ENCODE measurements at places on chromosomes 13 and 19. TPM values are rescaled to one million over a fixed set of nuclear protein-coding genes. Genes with fewer than 3 reads are reported as not detected.

Gene ZNF562
- total RNA-seq, result 28.0 TPM

Gene KCNN1
- total RNA-seq, result under 0.01 TPM

Gene DHX34
- 15.6 TPM for total RNA-seq

Gene GRK1
- total RNA-seq, result not detected

Gene ZNF71
- 8.7 TPM for total RNA-seq

Gene ZNF790
- total RNA-seq, result 5.0 TPM

Gene CCL25
- not detected for total RNA-seq

Gene FLT3LG
- 2.5 TPM for total RNA-seq

Gene KCNC3
- total RNA-seq, result not detected

Gene ZNF568
- total RNA-seq, result 13.5 TPM

Gene ZNF726
- 2.9 TPM for total RNA-seq

Gene ZNF700
- 11.5 TPM for total RNA-seq

Gene DACT3
- total RNA-seq, result 6.2 TPM

Gene LGALS4
- total RNA-seq, result not detected

Gene SELENOV
- total RNA-seq, result not detected

Gene RUBCNL
- total RNA-seq, result 20.0 TPM

Gene FFAR1
- not detected for total RNA-seq

Gene CEACAM6
- total RNA-seq, result not detected

Gene CD70
- not detected for total RNA-seq

Gene ZNF850
- total RNA-seq, result 3.1 TPM

Gene MEIOSIN
- not detected for total RNA-seq

Gene FNDC3A
- 69.8 TPM for total RNA-seq

Gene CACNG6
- 0.11 TPM for total RNA-seq

Gene LYPD3
- total RNA-seq, result 0.11 TPM

Gene KANK3
- 0.33 TPM for total RNA-seq

Gene FFAR3
- total RNA-seq, result not detected

Gene LSM4
- total RNA-seq, result 122 TPM

Gene ACER1
- not detected for total RNA-seq

Gene ZSCAN4
- total RNA-seq, result not detected

Gene MEDAG
- 1.1 TPM for total RNA-seq

Gene FLT1
- 6.2 TPM for total RNA-seq

Measured in uterine smooth muscle cell (primary cell).